Stomach (tissue), 19 donors: ENCODE measurements at places on chromosomes 11 and 22.

GRCh38 chr11:14451825-14452224, 47.8 kb downstream of the COPB1 start:
- DNase-seq: no peak
- peaks cover 26% of the 10 kb centered on the region for H3K36me3 ChIP-seq
- H3K4me3 ChIP-seq: no peak overlapping the region
- no peak overlapping the region for H3K27ac ChIP-seq

- no peaks in the 10 kb centered on the region for H3K36me3 ChIP-seq
- no peak for DNase-seq
- no peak within 1 kb of the TSS for H3K4me3 ChIP-seq
- H3K27me3 ChIP-seq: no peaks in the 10 kb centered on the region
- H3K4me1 ChIP-seq: no peaks in the 10 kb centered on the region
- H3K27ac ChIP-seq: no peak within 1 kb of the TSS
Observed at GRCh38 chr11:62984451-62984991, at the start of gene SLC22A6. Gene SLC22A6, minus strand, starts transcription at chr11:62984967. Its CDS starts 277 bp downstream, at chr11:62984690.

DNA sequence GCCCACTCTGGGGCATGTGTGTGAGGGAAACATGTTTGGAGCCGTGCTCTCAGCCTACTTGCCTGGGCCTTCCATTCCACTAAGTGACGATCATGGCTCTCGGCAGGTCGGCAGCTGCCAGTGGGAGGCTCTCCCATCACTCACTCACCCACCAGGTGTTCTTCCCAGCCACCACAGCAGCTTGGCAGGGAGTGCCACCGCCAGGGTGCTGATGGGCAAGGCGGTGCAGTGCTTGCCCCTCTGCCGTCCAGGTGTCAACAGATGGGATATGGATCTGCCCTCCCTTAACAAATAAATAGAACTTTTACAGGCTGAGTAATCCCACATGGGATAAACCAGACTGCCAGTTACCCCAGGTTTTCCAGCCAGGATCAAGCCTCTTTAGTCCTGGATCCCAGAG, 205.5 kb upstream of the TMEM45B start:
- H3K36me3 ChIP-seq: no peaks in the 10 kb centered on the region
- no peak overlapping the region for H3K4me3 ChIP-seq
- peaks cover 6% of the 10 kb centered on the region for H3K4me1 ChIP-seq
- no peak overlapping the region for H3K27ac ChIP-seq
- no peak for DNase-seq

DNA sequence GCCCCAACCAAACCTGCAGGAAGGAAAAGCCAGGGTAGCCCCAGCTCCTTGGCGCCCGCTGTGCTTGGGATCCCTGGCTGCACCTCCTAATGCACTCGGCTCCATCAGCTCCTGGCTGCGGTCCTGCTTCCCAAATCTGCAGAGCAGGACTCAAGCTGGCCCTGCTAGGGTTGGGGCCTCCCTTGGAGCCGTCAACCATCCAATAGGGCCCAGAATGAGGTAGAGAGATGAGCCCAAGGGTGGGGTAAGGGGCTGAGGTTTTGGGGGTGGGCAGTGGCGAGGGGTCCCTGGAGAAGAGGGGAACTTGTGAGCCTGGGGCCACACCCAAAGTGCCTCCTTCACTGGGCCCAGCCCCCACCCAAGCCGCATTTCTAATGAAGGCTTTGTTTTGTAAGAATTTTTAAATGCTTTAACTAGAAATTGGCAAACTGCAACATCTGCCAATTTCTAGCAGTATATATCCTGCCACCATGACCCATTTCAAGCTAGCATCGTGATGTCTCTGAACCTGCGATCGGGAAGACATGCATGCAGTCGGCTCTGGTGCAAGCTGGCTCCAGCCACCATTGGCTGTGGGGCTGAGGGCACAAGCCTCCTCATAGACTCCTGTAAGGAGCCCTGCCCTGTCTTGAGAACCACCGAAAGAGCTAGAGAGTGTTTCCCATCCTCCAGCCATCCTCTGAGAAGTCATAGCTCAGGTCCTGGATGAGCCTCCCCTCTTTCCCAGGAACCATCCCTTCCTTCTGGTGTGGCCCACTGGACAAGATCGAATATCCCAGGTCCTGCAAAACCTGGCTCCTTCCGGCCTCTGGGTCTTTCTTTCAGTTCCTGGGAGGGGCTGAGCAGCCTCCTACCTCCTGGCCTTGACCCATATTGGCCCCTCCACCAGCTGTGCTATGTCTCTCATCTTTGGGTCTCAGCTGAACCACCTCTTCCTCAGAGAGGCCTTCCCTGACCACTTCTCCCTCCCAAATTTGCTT, 15.5 kb downstream of the C1QTNF6 start:
- peaks cover 37% of the 10 kb centered on the region for H3K4me1 ChIP-seq
- H3K27me3 ChIP-seq: no peaks in the 10 kb centered on the region
- H3K36me3 ChIP-seq: no peaks in the 10 kb centered on the region

GRCh38 chr11:86977441-86978050, 22.4 kb upstream of the FZD4 start:
- H3K27me3 ChIP-seq: no peaks in the 10 kb centered on the region
- H3K4me1 ChIP-seq: peaks cover 15% of the 10 kb centered on the region
- no peak for DNase-seq
- no peaks in the 10 kb centered on the region for H3K36me3 ChIP-seq

DNA sequence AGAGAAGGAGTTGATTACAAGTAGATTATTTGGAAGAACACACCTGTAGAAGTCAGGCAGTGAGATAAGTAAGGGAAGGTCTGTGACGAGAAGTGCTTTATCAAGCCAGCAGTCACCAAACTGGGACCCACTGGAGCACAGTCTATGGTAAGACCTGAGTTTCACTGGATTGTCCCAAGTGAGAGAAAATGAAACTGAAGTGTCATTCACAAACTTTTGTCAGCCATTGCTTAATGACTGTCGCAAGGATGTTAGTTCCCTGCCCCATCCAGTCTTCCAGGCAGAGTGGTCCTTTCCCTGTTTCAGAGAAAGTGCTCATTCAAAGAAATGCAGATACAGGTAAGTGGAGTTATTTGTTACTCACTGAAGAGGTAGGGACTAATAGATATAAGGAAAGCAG, 728.0 kb upstream of the TENM4 start:
- no peak overlapping the region for H3K4me3 ChIP-seq
- no peak overlapping the region for H3K27ac ChIP-seq
- DNase-seq: no peak
- H3K36me3 ChIP-seq: no peaks in the 10 kb centered on the region
- H3K4me1 ChIP-seq: no peaks in the 10 kb centered on the region

DNA sequence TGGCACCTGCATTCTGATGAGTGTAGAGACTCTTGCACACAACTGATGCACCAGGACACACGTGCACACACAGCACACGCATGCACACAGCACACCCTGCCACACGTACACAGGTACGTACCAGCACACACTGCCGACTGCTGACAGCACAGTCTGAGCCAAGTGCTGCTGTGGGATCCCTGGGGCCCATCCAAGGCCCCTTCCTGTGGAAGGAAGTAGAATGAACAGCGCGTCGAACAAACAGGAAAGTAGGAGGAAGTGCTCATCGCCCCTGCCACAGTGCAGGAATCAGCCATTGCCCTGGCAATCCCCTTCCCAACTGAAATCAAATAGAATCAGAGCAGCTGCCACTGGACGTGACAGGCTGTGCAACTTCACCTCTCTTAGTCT, 57.9 kb downstream of the CD82 start:
- H3K27ac ChIP-seq: no peak overlapping the region
- DNase-seq: peak; percentile 20
- no peaks in the 10 kb centered on the region for H3K27me3 ChIP-seq
- H3K36me3 ChIP-seq: peaks cover 21% of the 10 kb centered on the region
- H3K4me1 ChIP-seq: peaks cover 12% of the 10 kb centered on the region
